ENCODE measurements at places on chromosomes 4 and X.

- no peak for DNase-seq
Observed at GRCh38 chr4:150280081-150280895, 202.0 kb downstream of the DCLK2 start.

GRCh38 chr4:6878451-6879059 is 31.1 kb upstream of the TBC1D14 start:
- DNase-seq, result no peak

- no peak for DNase-seq
Observed at GRCh38 chr4:86048426-86048825, 311.4 kb downstream of the MAPK10 start.

GRCh38 chr4:36042122-36042970 is 202.0 kb downstream of the ARAP2 start:
- DNase-seq, result no peak

DNA sequence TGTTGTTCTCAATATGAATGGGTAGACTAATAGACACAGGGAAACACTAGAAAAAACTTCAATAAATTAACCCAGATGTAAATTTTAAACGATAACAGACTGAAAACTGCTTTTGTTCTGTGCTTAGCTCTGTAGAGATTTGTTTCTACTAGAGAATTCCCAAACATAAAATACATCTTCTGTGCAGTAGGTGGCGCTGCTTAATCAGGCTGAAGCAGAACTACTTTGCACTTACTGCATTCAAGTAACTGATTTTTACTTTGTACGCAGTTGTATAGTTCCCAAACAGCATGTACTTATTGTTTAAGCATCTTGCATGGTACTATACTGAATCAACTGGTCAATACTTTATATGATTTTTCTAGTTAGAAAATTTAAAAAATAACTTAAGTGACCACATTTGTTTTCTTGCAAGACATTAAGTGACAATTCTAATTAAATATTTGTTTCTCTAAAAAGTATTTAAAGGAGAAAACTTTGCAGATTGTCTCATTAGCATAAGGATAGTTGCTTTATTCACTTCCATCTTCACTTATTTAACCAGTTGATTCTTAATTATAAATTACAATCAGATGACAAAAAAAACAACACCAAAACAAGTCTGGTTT is 490.6 kb downstream of the IL15 start:
- DNase-seq, result peak; percentile 51

DNA sequence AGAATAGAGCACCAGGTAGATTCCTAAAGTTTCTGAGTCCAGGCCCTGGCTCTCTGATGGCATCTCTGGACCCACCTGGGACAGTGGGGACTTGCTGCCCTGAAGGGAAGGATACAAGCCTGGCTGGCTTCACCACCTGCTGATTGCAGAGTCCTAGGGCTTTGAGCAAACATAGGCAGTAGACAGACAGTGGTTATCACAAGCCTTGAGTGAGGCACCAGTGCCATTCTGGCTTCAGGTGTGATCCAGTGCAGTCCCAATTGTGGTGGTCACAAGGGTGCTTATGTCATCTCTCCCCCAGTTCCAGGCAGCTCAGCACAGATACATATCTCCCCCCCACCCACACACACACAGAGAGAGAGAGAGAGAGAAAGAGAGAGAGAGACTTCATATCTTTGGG is 6.6 kb upstream of the PRRG3 start:
- DNase-seq, result no peak

DNA sequence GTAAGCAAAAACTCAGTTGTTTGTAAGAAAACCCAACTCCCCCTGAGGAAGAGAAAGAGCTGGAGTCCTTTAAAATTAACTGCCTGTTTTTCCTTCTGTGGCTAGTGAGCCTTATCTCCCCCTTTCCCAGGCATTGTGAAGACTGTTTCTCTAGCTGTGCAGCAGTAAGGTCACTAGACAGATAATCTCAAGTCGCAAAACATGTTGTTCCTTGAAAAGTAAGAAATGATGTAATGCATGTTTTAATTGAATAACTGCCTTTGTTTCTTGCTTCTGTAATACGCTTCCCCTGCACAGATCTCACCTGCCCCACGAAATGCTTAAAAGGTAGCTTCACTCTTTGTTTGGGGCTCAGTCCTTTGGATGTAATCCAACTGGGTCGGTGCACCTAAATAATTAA is 5.8 kb upstream of the GAGE12J start:
- no peak for DNase-seq

DNA sequence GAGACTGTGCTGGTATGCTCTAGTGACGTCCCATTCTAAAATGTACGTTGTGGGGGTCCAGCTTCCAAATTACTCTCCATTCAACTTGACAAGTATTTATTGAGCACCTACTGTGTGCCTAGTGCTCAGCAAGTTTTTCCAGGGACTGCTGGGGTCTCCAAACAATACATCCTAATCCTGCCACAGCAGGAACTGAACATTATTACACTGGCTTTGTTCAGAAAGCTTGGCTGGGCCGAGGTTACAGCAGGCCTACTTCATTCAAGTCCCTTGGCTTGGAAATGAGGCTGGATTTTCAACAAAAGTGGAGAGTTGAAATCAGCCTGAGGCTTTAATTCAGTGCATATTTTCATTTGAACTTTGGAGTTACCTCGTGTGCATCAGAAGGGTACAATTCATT is 78.0 kb downstream of the GUCY2F start:
- DNase-seq, result no peak
